ENCODE measurements at places on chromosomes 12 and 14.

- peak; percentile 67 for DNase-seq
These were observed 99.4 kb upstream of the DIO3 start for GRCh38 chr14:101461891-101462290.

- no peak for DNase-seq
These were observed 10.7 kb downstream of the SLC25A29 start for GRCh38 chr14:100295376-100296105.

DNA sequence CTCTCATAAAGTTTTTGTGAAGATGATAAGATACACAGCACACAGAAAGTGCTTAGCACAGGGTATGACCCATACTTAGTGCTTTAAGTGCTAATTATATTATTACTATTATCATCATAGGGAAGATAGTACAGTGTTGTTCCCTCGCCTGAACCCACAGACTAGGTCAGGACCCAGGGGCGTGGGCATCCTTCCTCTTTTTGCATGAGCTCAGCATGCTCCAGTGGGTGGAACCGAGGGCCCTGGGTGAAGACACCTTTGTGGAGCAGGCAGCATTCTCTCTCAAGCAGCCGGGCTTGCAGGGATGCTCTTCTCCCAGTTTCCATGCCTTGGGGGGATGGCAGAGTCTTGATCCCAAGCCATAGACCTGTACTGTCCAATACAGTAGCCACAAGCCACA, 34.8 kb downstream of the CRACR2A start:
- no peak for DNase-seq

DNA sequence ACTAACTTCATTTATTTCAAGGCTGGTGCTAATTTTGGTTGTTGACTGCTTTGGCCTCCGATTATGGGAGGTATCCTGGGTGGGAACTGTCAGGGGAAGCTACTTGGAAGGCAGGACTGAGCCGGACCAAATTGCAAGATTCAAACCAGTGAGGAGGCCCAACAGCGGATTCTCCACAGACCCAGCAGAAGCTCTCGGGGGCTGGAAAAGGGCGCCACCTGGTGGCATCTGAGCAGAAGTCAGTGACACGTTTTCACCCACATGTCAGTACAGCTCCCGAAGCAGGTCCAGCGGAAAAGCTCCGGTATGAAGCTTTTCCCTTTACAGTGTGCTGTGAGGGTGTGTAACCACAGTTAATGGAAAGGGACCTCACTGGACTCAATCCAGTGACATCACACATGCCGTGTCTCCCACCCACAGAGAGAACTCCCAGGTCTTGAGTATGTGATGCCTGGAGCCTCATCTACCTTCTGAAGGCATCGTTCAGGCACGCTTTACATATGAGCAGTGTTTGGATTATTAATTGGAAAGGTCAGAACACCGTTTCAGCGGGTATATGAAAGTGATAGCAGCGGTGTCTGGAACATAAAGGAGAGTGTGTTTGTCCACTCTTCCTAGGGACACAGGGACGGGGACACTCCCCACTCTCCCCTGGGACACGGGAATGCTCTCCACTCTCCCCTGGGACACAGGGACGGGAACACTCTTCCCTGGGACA, 3.6 kb upstream of the P2RX2 start:
- no peak for DNase-seq

DNA sequence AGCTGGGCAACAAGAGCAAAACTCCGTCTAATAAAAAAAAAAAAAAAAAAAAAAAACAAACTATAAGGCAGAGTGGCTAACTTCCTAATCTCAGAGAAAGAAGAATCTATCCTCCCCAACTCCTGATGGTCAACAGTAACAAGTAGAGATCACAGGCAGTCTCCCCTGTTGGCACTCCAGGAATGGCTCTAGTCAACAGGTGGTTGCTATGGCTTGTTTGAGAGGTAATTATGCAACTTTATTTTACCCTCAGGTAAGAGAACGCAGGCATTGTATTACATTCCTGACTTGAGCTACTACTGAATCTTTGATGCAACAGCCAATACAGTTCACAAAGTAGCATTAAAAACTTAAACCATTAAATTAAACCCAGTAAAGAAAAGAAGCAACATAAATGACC, 180.3 kb downstream of the DICER1 start:
- no peak for DNase-seq

GRCh38 chr12:77433799-77434198, 368.4 kb upstream of the E2F7 start:
- DNase-seq: no peak

GRCh38 chr14:38125481-38126037, 82.1 kb upstream of the SSTR1 start:
- no peak for DNase-seq

DNA sequence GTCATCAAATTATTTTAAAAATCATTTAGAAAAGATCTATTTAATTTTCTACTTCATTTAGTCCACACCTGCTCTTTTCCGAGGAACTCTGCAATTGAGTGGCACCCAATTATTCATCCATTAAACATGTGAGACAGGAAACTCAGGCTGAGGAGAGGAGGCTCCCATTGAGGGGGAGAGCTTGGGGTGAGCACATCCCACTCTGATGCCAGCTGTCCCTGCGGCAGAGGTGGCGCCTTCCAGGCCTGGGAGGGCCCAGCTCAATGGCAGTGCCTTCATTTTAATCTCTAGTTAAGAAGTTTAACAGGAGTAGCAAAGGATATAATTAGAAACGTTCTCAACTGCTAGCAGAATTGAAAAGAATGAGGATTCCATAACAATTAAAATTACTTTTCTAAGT, 92.0 kb downstream of the ITPR2 start:
- DNase-seq: no peak

DNA sequence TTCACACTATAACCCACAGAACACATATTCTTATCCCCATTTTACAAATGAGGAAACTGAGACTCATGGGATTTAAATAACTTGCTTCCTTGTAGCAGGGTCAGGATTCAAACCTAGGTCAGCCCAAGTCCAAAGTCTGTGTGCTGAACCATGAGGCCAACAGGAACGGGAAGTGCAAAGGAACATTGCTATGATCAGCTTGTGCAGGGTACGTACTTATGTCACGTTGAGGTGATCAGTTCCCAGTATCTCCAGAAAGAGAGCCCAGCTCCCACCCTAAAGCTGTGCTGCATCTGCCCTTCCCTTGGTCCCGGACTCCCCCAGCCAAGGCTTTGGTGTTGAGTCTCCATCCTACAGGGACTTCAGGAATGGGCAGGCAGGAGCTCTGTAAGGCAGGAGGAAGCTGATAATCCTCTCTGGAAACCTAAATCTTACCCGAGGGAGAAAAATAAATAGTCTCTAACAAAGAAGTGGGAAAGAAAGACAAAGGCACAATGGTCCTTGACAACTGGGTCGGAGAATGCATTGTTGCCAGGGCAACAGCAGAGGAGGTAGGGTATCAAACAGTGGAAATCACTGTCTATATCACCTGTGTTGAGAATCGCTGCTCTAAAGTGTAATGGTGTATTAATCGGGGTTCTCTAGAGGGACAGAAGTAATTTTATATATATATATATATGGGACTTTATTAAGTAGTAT, 82.5 kb upstream of the FICD start:
- no peak for DNase-seq

GRCh38 chr14:51211149-51211548, 28.9 kb upstream of the TMX1 start:
- DNase-seq: no peak

DNA sequence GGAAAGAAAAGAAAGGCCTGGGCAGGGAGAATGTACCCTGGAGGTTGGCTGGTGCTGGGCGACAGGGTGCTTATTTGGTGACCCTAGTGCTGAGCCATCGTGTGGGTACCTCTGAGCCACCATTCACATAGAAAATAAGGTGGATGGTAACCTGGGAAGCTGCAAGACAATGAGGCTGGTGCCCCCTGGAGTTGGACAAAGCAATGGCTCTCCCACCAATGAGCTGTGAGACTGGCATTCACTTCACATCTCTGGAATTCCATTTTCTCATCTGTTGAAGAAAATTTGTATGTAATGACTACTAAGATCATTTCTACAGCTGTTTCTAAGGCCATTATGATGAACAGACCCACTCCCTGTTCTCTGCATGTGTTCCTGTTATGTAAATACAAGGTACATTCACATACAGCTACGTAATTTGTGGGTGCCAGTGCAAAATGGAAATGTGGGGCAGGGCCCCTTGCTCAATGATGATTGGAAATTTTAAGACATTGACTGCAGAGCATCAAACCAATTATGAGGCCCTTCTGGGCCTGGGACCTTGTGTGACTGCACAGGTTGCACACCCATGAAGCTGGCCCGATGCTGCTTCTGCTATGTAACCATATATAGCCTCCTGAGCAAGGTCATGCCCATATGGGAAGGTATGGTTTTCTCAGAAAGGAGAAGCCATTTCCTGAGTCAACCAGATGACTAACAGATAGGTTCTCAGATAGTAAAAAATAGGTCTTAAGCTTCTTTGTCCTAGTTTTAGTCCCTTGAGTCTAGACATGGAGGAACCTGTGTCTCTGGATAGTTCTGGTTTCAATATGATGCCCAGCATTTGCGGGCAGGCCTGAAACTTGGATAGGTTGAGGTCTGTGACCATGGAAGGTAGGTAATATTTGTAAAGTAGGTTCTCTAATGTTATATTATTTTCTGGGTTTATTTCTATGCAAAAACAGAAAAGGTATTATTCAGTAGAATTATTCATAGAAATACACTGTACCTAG, 63.4 kb upstream of the IGF1 start:
- no peak for DNase-seq

DNA sequence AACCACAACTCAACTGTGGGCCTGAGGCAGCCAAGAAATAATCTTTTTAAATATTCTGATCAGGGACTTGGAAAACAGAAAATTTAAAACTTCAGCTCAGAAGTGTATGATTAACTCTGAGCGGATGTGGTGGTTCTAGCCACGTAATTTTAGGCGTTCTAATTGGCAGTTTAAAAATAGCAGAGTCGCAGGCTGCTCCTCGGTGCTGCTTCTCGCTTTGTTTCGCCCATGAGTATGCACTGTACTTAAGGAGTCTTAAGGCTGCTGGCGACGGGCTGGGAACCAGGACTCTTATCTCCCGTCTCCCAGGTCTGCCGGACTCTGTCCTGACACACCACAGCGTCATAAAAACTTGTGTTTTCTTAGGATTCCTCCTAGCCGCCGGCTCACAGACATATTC, 113.4 kb upstream of the PELI2 start:
- DNase-seq: no peak

DNA sequence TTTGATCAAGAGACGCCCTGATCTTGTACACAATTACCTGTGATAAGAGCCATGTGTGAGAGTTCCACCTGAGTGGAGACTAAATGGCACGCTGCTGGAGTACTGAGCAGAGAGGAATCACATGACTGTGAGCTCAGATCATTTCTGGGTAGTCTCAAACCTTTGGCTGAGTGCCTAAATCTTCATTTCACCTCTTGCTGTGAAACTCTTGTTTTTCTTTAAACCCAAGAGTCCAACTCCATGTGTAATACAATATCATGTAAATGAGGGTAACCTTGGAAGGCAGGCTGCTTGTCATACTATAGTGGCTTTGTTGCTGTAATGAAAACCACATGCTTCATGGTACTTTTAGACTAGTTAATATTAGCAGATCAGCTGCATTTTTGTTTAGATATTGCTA, 156.9 kb downstream of the CAND1 start:
- no peak for DNase-seq

DNA sequence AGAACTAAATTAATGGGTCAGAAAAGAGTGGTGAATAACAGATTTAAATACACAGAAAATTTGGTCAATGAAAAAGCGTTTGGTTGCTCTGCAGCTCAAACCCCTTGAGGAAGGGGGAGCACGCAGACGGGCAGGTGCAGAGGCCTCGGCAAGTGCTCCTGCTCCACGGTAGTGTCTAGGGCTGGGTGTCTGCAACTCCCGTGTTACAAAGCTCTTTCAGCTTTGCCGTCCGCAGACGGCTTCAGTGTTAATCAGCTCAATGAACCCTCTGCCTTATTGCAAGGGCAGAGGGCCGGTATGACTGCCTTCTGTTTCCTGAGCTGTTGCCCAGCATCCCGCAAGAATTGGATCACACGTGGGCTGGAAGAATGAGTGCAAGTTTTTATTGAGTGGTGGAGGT, 125.7 kb upstream of the TRHDE start:
- no peak for DNase-seq

- no peak for DNase-seq
These were observed 150.2 kb downstream of the SRGAP1 start for GRCh38 chr12:63994704-63995103.

DNA sequence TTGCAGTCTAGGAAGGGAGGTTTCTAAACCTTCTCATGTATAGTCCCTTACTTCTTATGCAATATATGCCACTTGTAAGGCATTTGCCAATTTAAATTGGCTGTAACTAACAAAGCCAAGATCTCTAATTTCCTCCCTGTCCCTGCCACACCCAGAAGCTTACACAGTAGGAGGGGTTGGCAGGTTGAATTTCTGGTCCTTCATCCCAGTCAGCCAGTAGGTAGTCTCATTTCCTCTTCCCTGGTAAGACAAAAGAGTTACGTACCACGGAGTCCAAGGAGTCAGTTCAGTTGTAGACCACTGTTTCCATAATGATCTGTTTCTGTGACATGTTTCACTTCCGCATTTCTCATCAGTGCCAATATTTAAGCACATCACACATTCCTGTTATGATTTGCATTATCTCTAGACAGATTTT, 47.0 kb upstream of the PLBD1 start:
- no peak for DNase-seq

DNA sequence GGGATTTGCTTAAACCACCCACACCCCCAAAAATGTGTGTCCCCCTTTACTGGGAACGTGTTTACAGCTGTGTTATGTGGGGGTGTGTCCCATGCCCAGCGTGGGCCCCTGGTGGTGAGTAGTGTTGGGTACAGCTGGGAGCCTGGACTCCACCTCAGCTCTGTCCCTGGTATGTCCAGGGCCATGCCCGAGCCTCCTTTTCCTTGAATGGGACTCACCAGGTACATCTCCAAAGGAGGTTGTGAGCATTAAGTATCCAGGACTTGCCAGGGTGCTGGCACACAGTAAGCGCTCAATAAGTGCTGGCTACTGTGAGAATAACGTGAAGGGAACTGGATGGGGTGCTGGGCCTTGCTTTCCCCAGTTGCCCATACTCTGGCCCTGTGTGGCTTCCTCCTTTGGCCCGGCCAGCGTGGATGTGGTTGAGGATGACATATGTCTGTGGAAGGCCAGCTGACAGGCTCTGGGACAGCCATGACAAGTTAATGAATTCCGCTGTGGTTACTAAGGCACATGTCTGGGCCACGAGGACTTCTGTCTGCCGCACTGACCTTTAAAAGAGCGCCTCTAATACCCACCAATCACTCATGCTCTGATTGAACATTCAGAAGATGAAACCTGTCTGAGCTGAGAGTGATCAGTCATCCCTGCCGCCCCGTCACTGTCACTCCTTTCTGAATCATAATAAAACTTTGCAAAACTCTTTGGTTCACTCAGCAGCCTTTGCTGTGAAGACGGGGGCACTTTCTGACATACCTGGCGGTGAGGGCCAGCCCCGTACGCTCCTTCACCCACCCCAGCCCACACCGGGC, 74.7 kb downstream of the DIO3 start:
- no peak for DNase-seq

- no peak for DNase-seq
These were observed 11.1 kb downstream of the AQP6 start for GRCh38 chr12:49983892-49984291.

- no peak for DNase-seq
These were observed 222.2 kb upstream of the RGS6 start for GRCh38 chr14:71709987-71710386.
